ENCODE measurements at places on chromosomes 5 and 9.

- DNase-seq = no peak
Observed at GRCh38 chr5:155872629-155873220, 454.2 kb upstream of the SGCD start.

- no peak for DNase-seq
Observed at GRCh38 chr9:134712243-134712642, 70.6 kb downstream of the COL5A1 start.

DNA sequence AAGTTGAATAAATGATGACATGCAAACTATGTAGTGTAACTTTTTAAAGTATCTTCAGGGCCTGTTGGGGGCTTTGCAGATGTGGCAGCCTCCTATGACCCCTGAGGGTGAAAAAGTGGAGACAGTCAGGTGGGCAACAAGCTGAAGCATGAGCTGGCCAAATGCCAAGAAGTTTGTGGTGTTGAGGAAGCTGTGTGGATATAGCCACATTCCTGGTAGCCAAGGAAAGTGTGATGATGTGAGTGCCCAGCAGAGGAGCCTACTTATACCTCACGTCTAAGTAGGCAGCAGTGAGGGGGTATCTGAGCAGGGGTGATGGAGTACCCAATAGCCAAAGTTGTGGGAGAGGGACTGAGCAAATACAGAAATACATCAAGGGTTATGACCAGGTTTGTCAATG is 621.2 kb upstream of the CDH6 start:
- DNase-seq = no peak

DNA sequence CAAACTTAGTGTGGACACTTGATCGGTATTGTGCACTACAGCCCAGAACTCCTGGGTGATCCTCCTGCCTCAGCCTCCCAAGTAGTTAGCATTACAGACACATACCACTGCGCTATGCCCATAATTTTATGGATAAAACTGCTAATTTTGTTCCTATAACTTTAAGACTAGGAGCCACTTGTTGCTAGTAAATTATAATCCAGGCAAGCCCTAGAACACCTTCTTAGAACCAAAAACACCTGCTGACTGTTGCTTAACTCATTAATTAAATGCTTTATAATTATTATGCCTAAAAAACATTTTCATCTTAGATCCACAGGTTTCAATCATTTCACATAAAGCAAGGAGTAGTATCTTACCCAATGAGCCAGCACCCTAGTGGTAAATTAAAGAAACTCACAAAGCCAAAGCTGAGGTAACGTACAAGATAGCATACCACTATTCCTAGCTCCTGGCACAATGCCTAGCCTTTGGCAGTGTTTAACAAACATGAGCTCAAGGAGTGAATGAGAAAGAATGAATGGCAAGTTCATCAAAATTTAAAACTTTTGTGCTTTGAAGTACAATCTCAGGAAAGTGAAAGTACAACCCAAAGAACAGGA is 5.4 kb downstream of the MRPS27 start:
- peak; percentile 4 for DNase-seq

- DNase-seq = no peak
Observed at GRCh38 chr9:138115506-138115905, 237.9 kb downstream of the CACNA1B start.

GRCh38 chr5:104815212-104815611 is 1252.6 kb upstream of the NUDT12 start:
- DNase-seq = no peak

- DNase-seq = no peak
Observed at GRCh38 chr9:14198047-14198840, 115.7 kb downstream of the NFIB start.

- DNase-seq = no peak
Observed at GRCh38 chr5:147348451-147348850, 113.6 kb downstream of the STK32A start.

DNA sequence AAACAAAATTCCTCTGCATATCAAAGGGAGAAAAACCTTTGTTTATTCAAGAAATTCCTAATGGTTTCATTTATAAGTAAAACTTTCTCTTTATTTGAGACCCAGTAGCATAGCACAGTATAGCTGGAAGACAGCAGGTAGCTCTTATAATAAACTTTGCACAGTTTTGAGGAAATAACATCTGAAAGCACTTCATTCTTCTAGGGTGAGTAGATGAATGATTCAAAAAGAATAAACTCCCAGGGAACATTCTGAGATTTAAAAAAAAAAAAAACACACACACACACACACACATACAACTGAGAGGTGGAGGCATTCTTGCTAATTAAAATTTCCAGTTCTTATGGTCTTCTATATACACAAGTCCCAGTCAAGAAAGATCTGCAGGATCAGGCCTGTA is 197.3 kb downstream of the BNC2 start:
- DNase-seq = no peak

GRCh38 chr5:168941901-168942300 is 359.0 kb downstream of the SLIT3 start:
- DNase-seq = no peak

GRCh38 chr5:1827025-1827885 is 26.0 kb downstream of the NDUFS6 start:
- no peak for DNase-seq

DNA sequence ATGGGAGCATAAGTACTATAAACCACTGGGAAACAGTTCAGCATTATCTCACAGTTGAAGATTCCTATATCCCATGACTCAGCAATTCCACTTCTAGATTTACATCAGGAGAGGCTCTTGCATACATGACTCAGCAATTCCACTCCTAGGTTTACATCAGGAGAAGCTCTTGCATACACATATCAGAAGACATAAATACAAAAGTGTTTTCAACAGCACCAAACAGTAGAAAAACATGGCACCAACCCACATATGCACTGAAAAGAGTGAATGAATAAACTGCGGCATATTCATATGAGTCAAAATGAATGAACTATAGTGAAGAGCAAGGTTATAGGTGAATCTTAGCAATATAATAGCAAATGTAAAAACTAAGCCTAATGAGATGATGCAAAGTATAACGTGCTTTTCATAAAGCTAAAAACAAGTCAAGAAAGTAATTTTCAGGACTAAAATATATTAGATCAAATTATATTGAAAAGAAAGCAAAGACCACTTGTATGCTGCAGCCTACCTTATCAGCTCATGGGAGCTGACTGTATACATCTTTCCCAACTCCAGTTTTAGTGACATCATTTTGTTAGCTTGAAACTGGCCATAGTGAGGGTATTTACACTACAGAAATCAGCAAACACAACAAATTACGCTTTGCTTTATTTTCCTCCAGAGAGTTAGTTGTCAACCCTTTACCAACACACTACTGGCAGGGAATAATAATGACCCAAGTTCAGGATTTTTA is 95.8 kb downstream of the ANKRD18B start:
- DNase-seq = no peak

GRCh38 chr5:1219098-1219767 is 5.9 kb upstream of the SLC6A18 start:
- DNase-seq = no peak

DNA sequence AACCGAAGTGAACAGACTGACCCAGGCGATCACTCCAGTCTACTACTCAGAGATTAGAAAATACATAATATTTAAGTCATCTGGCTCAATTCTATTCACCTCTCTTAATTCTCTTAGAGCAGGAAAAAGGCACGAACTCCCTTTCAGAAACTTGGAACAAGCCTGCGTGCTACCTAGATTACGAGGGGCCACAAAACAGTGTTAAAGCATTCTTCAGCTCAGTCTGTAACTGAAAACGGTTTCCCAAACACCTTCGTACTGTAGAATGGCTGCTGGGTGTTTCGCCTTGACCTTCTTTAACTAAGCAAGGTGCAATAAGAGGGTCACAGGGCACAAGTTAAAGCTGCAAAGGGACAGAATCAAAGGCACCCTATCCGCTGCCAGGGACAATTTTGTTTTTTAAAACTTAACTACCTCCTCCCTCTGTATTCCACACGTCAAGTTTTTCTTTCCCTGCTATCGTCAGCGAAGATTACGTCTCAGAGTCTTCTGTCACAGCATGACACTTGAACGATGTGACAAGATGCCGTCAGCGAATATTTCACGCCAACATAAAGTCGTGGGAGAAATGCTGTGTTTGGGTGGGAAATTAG is 687 bp downstream of the LYSMD3 start:
- no peak for DNase-seq

- peak; percentile 80 for DNase-seq
Observed at GRCh38 chr5:72122602-72123001, 15.3 kb downstream of the MAP1B start.

- no peak for DNase-seq
Observed at GRCh38 chr9:87500491-87501270, 3.0 kb downstream of the DAPK1 start.

DNA sequence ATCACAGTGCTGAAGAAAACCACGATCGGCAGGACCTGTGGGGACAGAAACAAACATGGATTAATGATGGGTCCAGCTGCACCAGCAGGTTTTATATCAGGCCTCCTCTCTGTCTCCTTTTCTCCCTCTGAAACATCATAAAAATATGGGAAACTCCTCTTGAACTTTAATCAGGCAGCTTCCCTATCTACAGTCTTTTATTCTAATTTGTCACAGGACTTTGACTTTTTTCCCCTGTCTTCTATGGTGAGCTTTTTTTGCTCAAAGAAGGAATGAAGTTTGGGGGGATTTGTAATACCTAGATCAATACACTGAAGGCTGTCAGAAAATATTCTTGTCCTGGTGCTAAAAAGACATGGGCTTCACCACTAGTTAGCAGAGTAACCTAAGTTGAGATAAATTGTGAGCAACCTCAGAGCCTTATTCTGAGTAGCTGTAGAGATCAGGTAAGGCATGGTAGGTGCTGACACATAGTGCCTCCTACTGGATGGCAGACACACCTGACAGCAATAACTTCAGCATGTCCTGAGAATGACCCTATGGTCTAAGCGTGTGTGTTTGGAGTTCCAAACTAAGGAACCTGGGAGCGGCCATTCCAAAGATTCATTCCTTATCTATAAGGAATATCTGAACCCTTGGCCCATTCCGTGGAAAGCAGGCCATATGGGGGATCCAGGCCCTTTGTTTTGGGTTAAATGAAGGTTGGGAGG is 46.2 kb downstream of the SLC28A3 start:
- no peak for DNase-seq

DNA sequence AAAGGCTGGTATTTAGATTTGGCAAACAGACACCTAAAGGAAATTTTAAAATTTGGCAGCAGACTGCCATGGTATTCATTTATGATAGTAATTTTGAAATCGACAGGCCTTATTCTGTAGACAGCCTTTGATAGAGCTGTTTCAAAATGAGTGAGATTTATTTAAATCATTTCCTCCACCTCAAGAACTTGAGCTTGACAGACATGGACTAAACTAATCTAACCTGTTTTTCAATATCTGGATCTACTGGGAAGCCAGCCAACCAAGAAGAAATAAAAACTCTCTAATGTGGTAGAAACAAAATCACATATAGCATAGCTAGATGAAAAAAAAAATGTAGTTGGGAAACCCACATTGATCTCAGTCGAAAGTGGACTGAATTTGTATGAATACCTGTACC is 56.9 kb upstream of the RASA1 start:
- DNase-seq = no peak
